ENCODE measurements at places on chromosomes 3 and 15. TPM values are rescaled to one million over a fixed set of nuclear protein-coding genes. Genes with fewer than 3 reads are reported as not detected.

Gene LRRC2
- total RNA-seq: 4.0 TPM

Gene CCR1
- total RNA-seq: not detected

Gene CCR9
- total RNA-seq: not detected

GRCh38 chr3:60728006-60728405, 523.2 kb downstream of the FHIT start:
- DNase-seq: no peak
- H3K4me3 ChIP-seq: no peak overlapping the region
- peaks cover 2% of the 10 kb centered on the region for H3K36me3 ChIP-seq
- H3K27me3 ChIP-seq: no peaks in the 10 kb centered on the region
- no peak overlapping the region for H3K27ac ChIP-seq

DNA sequence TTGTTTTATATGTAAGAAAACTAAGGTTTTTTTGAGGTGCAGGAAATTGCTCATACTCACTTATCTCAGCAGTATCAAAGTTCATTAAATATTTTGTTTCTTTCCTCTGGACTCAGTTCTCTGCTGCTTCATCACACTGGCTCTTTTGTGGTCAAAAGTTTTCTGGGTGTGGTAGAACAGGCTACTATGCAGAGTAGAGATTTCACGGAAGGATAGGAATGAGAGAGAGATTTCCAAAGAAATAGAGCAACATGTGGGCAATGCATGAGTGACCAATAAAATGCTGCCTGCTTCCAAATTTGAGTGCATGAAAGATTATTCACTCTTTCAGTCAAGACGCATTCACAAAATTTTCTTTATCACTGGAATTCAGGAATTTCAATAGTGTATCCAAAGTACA, 577.3 kb upstream of the SEMA6D start:
- no peak overlapping the region for H3K4me3 ChIP-seq
- no peaks in the 10 kb centered on the region for H3K4me1 ChIP-seq
- no peak overlapping the region for H3K27ac ChIP-seq
- peaks cover 4% of the 10 kb centered on the region for H3K27me3 ChIP-seq
- DNase-seq: no peak

- H3K27ac ChIP-seq: 0 out of 2 replicates have a peak overlapping the region, but pooled peaks have one; percentile 53
- no peak for DNase-seq
- peaks cover 17% of the 10 kb centered on the region for H3K4me1 ChIP-seq
- no peak overlapping the region for H3K4me3 ChIP-seq
These were observed 27.6 kb downstream of the NIPA2 start for GRCh38 chr15:22866079-22866478.

- H3K36me3 ChIP-seq: 0 out of 2 replicates have a peak, but pooled peaks cover 5% of the 10 kb centered on the region
- H3K4me1 ChIP-seq: peaks cover 35% of the 10 kb centered on the region
- H3K27me3 ChIP-seq: peaks cover 16% of the 10 kb centered on the region
- peak within 1 kb of the TSS; percentile 96 for H3K27ac ChIP-seq
- DNase-seq: peak; percentile 83
- peak within 1 kb of the TSS; percentile 89 for H3K4me3 ChIP-seq
These were observed at the start of gene NR1D2 for GRCh38 chr3:23944861-23945662. TSS of gene NR1D2 (plus strand) at chr3:23945286. CDS start at chr3:23945579, 293 bp downstream.

GRCh38 chr15:67766968-67767367, 58.3 kb upstream of the SKOR1 start:
- no peaks in the 10 kb centered on the region for H3K27me3 ChIP-seq
- no peak overlapping the region for H3K27ac ChIP-seq
- H3K36me3 ChIP-seq: no peaks in the 10 kb centered on the region
- H3K4me3 ChIP-seq: no peak overlapping the region
- DNase-seq: no peak

Gene RAB43
- 21.0 TPM for total RNA-seq

Gene INAFM2
- 34.2 TPM for total RNA-seq
